ENCODE measurements at places on chromosomes 2 and 18.

GRCh38 chr2:55498582-55498981, 20.9 kb upstream of the CFAP36 start:
- no peak for DNase-seq

GRCh38 chr2:46812361-46813019, 103.1 kb downstream of the MCFD2 start:
- DNase-seq = no peak

DNA sequence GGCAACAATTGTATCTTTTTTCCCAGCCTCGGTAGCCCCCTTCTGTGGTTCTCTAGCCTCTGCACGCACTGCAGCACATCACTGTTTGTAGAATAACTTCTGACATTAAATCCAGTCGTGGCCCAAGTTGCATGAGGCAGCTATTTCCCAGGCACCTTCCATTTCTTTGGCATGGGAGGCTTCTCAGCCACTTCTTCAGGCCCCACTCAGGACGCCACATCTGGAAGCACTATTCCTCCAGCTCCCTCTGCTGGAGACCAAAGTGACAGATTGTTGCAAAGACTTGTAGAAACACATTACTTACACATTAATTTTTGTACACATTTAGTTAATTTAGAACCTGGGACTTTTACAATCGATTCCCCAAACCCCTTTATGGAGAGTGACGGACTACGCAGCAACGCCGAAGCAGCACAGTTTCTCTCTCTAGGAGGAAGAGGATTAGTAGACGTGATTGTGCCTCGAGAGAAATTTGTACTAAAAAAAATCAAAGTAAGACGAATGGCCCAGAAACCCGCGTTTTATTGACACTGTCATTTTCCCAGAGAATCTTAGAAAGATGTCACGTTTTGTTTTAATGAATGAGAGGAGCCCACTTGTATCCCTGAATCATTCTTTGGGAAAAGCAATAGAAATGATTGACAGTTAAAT, 57.8 kb upstream of the RGPD5 start:
- peak; percentile 28 for DNase-seq

GRCh38 chr2:172446474-172447063, 19.2 kb downstream of the ITGA6 start:
- no peak for DNase-seq

GRCh38 chr2:235286622-235287374, 207.0 kb upstream of the AGAP1 start:
- DNase-seq = no peak

GRCh38 chr2:1713839-1714236, 30.5 kb downstream of the PXDN start:
- no peak for DNase-seq

GRCh38 chr2:177448031-177448430, 55.5 kb downstream of the AGPS start:
- DNase-seq = no peak

DNA sequence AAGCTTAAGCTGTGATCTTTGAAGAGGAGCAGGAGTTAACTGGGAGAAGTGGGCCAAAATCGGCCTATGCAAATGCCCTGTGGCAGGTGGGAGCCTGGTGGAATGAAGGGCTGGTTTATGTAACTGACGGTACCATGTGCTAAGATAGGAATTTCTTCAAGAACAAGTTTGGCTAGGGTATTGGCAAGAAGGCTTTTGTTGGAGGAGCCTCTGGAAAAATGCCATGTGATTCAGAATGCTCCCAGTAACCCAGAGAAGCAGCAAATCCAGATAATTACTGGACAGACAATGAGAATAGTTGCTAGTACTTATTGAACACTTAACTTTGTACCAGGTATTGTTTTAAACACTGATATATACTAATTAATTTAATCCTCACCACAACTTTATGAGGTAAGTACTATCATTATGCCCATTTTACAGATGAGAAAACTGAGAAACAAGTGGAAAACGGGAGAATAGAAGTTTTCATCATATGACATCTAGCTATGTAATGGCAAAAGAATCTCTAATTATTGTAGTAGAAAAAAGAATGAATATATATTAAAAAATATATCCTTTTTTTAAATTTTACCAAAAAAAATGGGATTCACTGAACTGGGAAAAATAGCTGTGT, 9.1 kb upstream of the FAM124B start:
- DNase-seq = no peak

- no peak for DNase-seq
These were observed 1234.0 kb upstream of the ZEB2 start for GRCh38 chr2:145753966-145754365.

- no peak for DNase-seq
These were observed 15.5 kb downstream of the PXDN start for GRCh38 chr2:1728821-1729220.

DNA sequence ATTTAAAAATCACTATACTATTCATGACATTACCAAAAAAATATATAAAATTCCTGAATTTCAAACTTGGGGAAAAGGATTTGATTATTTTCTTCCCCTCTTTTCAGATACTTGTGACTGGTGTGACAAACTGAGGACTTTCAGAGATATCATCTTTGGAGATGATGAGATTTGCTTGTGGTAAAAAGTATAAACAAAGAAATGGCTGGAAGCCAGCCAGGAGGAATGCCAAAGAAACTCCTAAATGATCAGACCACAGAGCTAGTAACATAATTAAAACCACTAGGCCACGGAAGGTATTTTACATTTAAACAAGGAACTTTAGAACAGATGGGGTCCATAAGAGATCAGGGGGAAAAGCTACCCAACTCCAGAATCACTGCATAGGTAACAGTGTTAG, 58.7 kb downstream of the PIGN start:
- no peak for DNase-seq

DNA sequence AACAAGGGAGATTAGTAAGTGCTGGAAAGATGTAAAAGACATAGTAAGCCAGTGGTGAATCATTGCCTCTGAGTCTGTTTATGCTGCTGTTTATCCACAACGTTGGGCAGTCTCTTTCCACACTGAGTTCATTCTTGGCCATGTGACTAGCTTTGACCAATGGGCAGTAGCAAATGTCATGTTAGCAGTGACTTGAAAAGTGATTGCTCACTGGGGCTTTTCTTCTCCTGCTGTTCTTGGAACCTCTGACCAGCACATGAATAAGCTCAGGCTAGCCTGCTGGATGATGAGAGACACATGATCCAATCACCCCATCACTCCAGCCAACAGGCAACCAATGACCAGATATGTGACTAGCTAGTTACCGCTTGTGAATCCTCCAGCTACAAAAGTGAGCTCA, 360.4 kb downstream of the SLC4A3 start:
- no peak for DNase-seq

GRCh38 chr2:181725476-181725875, 45.2 kb upstream of the NEUROD1 start:
- no peak for DNase-seq

- no peak for DNase-seq
These were observed 16.5 kb downstream of the HS6ST1 start for GRCh38 chr2:128302011-128302743.

DNA sequence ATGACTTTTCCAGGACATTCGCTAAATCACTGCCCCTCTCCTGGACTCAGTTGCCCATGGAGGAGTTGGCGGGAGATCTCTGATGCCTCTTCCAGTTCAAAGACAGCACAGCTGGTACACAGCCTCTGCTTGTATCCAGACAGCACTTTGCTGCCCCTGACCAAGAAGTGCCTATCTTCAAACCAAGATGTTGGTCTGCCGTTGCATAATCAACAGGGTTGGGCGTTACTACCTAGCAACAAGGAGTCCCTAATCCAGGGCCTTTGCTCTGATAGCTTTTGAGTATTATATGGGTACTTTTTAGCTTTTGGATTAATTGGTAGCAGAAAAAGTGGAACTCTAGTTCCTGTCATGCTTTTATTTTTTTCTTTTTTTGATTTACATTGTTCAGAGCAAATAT, 166.6 kb downstream of the FAM210A start:
- DNase-seq = no peak

DNA sequence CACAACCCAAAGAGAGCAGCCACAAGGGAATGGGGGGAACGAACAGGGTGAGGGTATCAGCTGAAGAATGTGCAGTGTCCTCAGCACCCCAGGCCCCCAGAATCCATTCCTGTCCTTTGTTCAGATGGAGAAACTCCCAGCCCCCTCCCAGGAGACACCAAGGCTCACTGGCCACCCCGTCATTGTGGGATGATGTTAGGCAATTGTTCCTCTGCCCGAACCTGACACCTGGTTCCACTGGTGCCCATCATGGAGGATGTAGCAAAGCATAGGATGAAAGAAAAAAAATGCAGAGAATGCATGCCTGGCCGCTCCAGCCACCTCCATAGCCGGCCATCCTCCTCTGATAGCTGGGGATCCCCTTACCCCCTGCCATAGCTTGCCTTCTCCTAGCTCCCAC, 197.3 kb upstream of the TWIST2 start:
- DNase-seq = no peak

GRCh38 chr2:234670052-234670451, 173.2 kb upstream of the ARL4C start:
- DNase-seq = no peak

DNA sequence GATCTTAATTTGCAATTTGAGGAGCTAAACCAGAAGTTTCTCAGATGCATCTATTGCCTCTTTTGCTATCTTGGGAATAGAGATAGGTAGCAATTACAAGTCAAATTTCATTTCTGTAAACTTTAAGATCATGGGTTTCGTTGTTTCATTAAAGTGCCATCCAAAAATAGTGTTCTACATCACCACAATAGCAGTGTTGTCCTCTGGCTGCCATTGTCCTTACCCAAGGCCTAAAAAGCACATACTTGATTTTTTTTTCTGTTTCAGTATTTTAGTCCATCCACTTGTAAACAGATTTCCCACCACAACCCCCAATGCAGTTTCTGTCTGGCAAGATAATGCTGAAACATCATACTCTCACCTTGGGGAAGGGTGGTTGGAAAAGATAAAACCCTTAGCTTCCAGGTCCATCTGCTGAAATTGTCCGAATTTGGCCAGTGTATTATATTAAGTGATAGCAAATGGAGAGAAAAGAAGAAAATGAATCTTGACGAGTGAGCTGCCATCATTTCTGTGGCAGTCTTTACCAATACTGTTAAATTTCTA, 136.2 kb downstream of the LCLAT1 start:
- no peak for DNase-seq

- DNase-seq = no peak
These were observed 19.3 kb downstream of the BCL11A start for GRCh38 chr2:60534052-60534685.

GRCh38 chr2:229714736-229715541, 584 bp upstream of the DNER start:
- no peak for DNase-seq

DNA sequence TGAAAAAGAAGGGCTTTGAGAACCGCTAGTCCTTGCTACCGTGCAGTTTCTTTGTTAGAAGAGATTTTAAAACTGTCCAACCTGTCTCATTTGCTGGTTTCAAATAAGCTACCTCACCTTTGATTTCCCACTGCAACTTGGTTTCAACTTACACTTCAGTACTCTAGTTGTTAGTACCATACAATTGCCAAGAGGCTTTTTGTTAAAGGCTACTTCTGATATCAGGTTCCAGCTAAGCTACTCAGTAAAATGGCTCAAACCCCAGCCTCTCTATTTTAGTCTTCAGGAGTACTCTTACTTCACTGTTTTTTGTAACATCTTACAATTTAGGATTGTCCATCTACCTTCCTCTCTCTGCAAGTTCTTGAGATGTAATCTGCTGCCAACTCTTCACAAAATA, 91.6 kb downstream of the INO80D start:
- no peak for DNase-seq

- no peak for DNase-seq
These were observed 63.8 kb downstream of the EHD3 start for GRCh38 chr2:31297751-31298150.

DNA sequence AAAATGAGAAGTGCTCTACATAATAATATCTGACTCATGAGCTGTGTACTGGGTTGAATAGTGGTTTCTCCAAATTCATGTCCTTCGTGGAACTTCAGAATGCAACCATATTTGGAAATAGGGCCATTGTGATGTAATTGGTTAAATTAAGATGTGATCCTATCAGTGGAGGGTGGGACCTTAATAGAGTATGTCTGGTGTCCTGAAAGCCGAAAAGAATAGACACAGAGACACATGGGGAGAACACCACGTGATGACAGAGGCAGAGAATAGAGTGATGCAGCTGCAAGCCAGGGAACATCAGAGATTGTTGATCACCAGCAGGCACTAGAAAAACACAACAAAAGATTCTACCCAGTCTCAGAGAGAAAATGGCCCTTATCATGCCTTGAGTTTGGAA, 310.1 kb downstream of the EXOC6B start:
- DNase-seq = no peak

- no peak for DNase-seq
These were observed 20.4 kb downstream of the KDSR start for GRCh38 chr18:63346480-63347183.

DNA sequence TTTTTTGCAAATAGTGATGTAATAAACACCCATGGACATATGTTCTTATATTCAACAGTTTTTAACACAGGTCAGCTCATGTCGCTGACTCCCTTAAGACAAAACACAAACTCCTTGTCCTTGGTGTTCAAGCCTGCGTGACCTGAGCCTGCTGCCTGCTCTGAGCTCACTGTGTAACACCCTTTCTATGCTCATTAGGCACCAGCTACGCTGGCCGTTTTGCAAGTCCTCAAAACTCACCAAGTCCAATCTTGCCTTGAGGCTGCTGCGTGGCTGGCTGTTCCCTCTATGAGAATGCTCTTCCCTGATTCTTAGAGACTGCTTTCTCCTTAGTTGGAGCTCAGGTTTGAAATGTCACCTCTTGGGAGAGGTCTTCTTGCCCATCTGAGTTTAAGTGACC, 100.5 kb upstream of the GLI2 start:
- no peak for DNase-seq

DNA sequence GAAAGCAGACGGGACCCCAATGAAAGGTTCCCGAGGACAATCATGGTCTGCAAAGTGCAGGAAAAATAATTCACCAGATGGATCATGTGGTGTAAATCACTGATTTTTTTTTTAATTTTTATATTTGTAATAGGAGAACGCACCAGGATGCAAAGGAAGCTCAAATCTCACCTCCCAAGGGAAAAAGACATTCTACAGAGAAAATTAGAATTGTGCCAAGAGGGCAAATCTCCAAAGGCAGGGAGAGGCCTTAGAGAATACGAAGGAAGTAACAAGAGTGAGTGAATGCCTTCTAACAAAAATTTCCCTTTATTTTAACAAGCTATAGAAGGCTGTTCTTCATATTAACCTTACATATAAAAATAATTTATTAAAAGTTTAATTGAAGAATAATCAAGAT, 90.9 kb downstream of the ANKRD44 start:
- DNase-seq = no peak

DNA sequence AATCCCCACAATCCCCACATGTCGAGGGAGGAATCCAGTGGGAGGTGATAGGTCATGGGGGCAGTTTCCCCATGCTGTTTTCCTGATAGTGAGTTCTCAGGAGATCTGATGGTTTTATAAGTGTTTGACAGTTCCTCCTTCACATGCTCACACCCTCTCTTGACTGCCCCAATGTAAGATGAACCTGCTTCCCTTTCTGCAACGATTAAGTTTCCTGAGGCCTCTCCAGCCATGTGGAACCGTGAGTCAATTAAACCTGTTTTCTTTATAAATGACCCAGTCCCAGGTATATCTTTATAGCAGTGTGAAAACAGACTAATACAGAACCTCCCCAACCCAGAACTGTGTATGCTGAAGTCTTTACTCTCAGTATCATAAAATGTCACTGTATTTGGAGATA, 289.5 kb upstream of the MMADHC start:
- DNase-seq = no peak
